Heart right ventricle (tissue), 16 donors: ENCODE measurements at places on chromosomes 2 and 18.

GRCh38 chr2:188765522-188766470 is 208.4 kb upstream of the COL3A1 start:
- DNase-seq: no peak

GRCh38 chr2:241228081-241228859 is 39.8 kb downstream of the ANO7 start:
- no peak for DNase-seq

DNA sequence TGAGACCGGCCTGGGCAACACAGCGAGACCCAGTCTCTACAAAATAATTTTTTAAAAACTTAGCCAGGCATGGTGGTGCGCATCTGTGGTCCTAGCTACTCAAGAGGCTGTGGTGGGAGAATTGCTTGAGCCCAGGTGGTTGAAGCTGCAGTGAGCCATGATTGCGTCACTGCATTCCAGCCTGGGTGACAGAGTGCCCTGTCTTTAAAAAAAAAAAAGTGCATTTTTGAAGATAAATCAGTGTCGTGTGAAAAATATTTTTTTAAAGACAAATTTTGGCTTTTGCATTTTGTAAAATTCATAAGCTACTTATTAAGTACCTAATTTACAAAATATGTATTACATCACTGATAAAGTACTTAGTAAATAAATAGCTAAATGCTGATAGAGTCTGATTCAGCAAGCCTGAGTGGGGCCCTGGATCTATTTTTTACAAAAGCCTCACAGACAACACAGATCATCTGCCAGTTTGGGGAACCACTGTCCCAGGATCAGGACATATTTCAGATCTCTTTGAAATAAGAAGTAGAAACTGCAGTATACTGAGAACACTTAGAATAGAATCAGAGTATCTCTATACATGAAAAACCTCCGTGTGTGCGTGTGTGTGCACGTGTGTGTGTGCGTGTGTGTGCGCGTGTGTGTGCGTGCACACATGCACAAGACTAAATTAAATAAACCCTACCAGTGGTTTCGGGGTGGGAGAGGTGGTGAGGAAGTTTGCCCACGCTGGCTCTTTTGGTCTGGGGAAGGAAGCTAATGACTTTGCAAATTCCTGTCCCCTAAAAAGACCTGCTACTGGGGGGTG is 61.6 kb downstream of the AAK1 start:
- no peak for DNase-seq

DNA sequence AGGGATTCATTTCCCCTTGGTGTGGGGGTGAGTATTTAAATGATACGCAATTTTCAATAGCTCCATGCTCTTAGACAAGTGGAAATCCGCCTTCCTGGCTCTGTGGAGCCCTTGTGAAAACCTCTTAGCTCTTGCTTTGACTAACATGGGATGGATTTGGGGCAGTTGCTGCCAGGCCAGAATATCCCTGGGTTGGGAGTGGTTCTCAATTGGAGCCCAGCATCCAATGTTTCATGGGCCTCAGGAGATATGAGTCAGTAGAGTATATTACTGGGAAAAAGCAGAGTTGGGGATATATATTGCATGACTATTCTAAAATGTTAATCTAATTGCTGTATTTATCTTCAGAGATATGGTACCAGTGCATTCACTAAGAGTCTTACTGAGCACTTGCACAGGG is 104.4 kb upstream of the IL1R2 start:
- no peak for DNase-seq

- DNase-seq: no peak
These were observed 19.2 kb downstream of the DAW1 start for GRCh38 chr2:227890495-227891079.

GRCh38 chr2:213317929-213318328 is 33.7 kb downstream of the SPAG16 start:
- DNase-seq: no peak

GRCh38 chr2:202121532-202122162 is 48.6 kb downstream of the KIAA2012 start:
- DNase-seq: peak; percentile 23

GRCh38 chr2:133078667-133079411 is 408.8 kb upstream of the LYPD1 start:
- no peak for DNase-seq
